ENCODE measurements at places on chromosomes 4 and X.

DNA sequence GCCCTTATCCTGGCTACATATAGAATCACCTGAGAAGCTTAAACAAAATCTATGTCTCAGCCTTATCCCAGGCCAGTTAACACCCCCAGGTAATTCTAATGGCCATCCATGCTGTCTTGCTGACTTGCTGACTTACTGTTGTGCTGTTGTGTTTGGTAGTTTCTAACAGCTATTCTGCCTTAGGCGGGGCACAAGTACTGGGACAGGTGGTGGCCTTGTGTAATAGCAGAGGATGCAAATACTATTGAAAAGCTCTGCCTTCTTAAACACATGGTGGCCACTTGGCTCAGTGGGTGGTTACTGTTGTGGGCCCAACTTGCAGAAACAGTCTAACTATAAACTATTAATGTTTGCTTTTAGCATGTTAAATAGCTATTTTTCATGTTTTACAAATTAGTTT is 56.2 kb downstream of the CDS1 start:
- DNase-seq: no peak

- no peak for DNase-seq
Measured at GRCh38 chr4:39718366-39719323, 20.7 kb downstream of the UBE2K start.

DNA sequence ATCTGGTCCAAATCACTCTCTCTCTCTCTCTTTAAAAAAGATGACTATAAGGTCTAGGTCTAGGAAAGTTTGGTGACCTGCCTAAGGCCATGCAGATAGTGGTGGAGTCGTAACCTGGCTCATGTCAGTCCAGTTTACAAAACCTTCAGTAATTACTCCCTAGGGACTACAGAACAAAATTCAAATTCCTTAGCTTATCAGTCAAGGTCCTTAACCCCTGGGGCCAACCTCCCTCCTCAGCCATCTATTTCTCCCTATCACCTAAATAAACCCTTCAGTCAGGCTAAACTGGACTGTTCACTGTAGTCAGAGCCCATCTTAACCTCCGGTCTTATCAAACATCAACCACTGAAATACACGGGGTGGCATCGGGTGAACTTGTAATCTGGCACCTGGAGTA is 68.9 kb downstream of the MAP3K15 start:
- no peak for DNase-seq

GRCh38 chrX:40205471-40205870 is 107.7 kb upstream of the BCOR start:
- no peak for DNase-seq

- DNase-seq: no peak
Measured at GRCh38 chr4:87375719-87376291, 15.2 kb downstream of the HSD17B11 start.

Data from H54 (cell line).